ENCODE measurements at places on chromosomes 11 and 22. TPM values are rescaled to one million over a fixed set of nuclear protein-coding genes. Genes with fewer than 3 reads are reported as not detected.

SLC17A6 gene
- total RNA-seq = not detected

GRCh38 chr22:19138217-19139000, 6.0 kb downstream of the ESS2 start:
- no peak for DNase-seq

DNA sequence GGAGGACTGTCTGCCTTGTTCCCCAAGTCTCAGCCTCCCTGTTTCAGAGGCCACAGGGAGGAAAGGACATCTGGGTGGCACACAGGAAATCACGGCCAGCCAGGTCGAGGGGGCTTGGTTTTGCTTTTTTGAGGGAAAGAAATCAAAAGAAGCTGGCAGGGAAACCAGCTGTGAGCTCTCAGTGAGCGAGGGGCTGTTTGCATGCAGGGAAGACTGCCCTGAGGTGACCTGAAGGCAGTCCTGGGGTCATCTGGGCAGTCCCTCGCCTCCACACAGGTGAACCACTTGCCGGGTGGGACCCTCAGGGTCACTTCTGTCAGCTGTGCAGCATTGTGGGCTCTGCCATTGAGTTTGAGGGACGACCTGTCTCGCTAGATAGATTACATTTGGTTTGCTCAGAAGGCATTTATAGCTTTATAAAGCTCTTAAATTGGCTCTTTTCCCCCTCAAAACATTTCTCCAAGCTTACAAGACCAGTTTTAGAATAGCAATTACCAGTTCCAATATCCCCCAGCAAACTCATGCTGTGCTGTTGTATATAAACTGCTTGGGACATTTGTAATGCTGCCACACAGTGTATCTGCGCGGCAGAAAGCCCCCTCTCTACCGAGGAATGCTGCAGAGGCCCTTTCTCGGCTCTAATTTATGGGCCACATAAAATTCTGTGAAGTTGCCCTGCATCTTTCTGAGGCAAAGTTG, 28.3 kb downstream of the PKNOX2 start:
- no peak for DNase-seq

- peak; percentile 40 for DNase-seq
Observed at GRCh38 chr11:65899356-65900124, 648 bp downstream of the FOSL1 start.

DNA sequence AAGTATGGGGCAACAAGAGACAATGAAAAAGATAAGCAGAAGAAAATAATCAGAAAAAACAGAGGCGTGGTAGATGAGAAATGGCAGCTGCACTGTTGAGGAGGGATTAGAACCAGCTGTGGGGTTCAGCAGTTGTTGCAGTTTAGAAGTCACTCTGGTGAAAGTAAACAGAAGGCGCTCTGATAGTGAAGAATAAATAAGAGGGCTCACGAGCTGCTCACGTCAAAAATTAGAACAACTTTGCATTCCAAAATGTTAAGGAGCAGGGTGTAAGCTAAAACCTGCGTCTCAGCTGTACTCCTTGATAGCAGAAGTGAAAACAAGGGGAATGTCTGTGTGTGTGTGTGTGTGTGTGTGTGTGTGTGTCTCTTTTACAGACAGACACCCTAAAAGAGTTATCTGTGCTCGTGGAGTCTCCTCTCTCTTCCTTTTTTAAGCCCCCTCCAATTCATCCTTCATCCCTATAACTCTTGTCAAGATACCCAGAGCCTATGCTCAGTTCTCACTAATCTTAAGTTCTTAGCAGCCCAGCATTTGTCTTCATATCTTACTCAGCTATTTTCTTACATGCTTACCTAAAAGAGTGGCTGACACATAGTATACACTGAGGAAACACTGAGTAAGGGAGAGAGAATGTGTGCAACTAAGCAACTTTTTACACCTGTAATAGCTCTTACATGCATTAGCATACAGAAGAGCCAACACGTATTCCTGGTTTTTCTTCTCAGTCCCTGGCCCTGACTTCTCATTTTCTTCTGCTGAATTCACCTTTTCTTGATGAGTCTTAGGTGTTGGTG, 8.9 kb downstream of the TTC17 start:
- no peak for DNase-seq

GRCh38 chr11:124440608-124441007, 4.9 kb downstream of the OR8B8 start:
- no peak for DNase-seq

GRCh38 chr11:107372439-107372838, 85.2 kb downstream of the CWF19L2 start:
- DNase-seq = no peak

- DNase-seq = peak; percentile 50
Observed at GRCh38 chr11:114040706-114041211, 18.8 kb upstream of the ZBTB16 start.

Measured in thyroid gland (tissue), 4 donors.